ENCODE measurements at places on chromosomes 2 and 18.

- DNase-seq: no peak
These were observed 54.7 kb downstream of the SPRED2 start for GRCh38 chr2:65377556-65378192.

- peak; percentile 70 for DNase-seq
These were observed 497.6 kb upstream of the FAM98A start for GRCh38 chr2:34096562-34097171.

DNA sequence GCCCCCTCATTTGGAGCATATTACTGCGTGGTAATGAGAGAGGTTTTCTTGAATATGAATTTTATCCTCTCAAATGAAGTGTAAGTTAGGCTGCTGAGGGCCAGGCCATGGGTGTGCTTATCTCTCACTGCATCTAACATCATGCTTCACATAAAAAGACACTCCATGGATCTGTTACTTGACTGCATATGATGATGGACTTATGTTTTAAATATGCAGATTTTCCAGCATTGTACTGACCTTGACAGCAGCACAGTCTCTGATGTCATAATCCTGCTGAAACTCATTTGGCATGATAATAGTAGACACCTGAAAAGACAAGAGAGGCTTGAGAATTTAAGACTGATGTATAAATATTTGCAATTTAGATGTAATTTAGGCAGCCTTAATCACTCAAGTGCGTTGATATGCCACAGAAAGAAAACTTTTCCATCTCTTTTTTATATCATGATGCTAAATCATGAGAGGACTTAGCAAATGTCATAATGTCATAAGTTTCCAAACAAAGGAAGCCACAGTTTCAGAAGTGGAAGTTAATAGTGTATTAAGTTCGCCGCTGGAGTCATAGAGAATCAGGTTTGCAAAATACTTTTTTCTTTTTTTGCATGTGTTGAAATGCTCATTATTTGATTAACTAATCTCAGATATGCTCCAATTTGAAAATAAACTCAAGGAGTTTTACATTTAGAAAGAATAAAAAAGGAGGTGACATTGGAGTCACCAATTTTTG is 62.7 kb upstream of the CD302 start:
- DNase-seq: no peak

- DNase-seq: no peak
These were observed 673.5 kb downstream of the IRS1 start for GRCh38 chr2:226126104-226126503.

GRCh38 chr2:153595939-153596338 is 117.4 kb upstream of the RPRM start:
- DNase-seq: no peak

DNA sequence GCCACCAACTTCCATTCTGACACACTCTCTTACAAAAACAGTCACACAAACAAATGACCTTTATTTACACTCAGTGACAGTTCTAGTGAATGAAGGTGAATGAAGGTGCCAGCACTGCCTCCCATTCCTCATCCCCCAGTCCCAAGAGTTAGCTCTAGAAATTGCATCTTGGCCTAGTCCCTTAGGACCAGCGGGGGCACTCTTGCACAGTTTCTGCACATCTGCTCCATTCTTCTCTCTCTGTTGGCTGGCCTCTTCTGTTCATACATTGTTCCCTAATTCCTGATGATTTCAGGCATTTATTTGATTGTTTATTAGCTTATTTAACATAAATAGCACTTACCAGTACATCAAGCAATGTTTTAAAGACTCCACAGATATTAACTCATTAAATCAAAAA is 30.9 kb downstream of the GAREM1 start:
- DNase-seq: no peak

DNA sequence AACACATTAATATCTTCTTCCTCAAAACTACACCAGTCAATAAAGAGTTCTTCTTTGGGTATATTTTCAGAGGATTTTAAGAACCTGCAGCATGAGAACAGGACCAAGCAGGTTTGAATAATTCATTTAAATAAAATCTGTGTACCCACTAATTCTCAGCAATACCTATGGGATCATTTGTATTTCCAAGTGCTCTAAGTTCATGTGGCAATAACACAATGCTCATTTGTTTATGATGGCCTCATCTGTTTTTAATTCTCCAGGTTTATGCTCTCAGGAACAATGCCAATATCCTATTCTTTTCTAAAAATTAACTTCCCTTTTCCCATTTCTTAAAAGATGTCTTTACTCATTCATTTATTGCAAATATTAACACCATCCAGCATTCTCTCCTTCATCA is 264.7 kb downstream of the METTL4 start:
- DNase-seq: no peak

DNA sequence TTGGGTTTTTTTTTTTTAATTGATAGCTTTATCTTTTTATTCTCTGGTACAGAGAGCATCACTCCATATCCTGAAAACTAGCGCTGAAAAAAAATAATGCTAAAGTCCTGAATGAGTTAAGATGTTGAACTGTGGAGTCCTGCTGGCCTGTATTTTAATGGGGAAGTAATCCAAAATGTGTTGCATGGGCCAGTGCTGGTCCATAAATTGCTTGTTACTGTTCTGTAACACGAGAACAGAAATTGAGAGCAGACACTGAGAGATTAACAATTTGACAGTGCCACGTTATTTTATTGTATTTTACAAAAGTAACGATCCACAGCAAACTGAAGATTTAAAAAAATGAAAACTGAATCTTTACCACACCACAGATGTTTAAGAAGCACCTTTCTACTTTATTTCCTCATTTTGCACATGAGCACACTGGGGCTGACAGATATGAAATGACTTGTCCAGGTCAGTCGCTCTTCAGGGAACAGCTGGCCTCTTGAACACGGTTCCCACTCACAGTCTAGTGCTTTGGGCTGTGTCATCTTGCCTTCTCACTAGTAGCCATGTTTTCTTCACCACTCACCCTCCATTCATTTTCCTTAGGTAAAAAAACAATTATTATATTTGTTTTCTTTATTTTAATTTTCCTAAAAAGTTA is 35.3 kb downstream of the ZCCHC2 start:
- DNase-seq: no peak

DNA sequence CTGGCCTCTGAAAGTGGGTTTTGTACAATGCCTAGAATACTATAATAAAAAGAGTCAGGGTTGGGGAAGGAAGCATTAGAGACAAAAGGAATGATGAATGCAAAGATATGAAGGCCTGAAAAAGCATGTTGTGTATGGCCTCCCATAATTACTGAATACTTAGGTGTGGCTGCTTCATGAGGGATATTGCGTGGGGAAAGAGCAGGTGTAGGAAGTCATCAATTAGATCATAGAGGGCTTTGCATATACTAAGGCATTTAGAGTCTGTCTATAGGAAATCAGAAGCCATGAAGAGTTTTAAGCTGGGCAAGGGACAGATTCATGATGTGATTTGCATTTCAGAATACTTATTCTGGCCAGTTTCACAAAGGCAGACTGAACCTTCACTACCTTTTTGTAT is 48.2 kb downstream of the NCOA1 start:
- DNase-seq: no peak

GRCh38 chr2:778731-779350 is 101.6 kb upstream of the TMEM18 start:
- DNase-seq: no peak

GRCh38 chr2:8121826-8122513 is 559.9 kb upstream of the ID2 start:
- DNase-seq: no peak

DNA sequence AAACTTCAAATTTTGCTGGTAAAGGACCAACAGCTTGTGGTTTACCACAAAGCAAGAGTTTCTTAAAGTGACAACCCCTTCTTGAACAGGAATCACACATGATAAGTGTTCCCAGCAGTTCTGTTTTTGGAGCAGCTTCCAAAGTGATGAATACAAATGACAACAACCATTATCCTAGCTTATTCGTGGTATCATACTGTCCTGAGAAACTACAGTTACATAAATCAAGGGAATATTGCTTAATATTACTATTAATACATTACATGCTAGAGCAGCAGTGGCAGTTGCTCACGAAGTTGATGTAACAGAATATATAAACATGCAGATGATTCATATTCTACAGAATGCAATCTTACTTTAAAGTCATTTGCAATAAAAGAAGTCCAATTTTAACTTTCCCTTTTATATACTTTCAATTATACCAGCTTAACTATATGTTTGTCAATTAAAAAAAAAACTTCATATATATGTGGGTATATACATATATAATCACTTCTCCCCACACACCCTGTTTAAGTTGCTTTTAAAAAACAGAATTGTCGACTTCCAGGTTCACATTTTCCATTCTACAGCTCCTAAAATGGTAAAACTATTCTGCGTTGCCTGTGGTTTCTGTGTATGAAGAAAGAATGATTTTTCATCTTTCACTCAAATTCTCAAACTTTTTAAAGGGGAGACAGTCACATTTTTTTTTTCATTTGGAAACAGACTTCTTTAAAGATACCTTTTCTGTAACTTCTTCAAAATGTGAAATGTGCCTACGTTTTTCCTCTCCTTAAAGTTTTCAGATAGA is 713.6 kb downstream of the TDRD15 start:
- DNase-seq: no peak

GRCh38 chr2:30155202-30155601 is 8.4 kb downstream of the YPEL5 start:
- no peak for DNase-seq

- DNase-seq: no peak
These were observed 7.2 kb downstream of the SLC30A3 start for GRCh38 chr2:27255660-27256059.

DNA sequence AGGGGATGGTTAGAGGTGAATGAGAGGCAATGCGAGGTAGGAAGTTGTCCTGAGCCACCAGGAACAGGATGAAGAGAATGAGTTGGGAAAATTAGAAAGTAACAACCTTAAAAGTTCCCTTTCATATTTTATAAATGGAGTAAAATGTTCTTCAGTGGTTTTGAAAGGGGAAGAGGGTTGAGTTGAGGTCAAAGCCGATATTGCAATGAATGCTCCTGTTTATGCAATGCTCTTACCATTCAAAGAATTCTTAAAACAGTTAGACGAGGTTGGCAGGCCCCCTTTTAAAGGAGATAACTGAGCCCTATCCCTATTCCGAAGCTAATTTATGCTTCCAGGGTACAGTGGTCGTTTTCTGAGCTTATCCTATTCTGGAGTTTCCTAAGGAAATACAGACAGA is 2110.3 kb upstream of the CELF4 start:
- DNase-seq: no peak

GRCh38 chr18:6017171-6017570 is 121.8 kb upstream of the TMEM200C start:
- DNase-seq: no peak

- no peak for DNase-seq
These were observed 1.7 kb downstream of the STAM2 start for GRCh38 chr2:152173831-152174230.

GRCh38 chr2:231084565-231084964 is 27.9 kb downstream of the PSMD1 start:
- DNase-seq: no peak

GRCh38 chr18:75554176-75554575 is 126.7 kb upstream of the SMIM21 start:
- DNase-seq: no peak

DNA sequence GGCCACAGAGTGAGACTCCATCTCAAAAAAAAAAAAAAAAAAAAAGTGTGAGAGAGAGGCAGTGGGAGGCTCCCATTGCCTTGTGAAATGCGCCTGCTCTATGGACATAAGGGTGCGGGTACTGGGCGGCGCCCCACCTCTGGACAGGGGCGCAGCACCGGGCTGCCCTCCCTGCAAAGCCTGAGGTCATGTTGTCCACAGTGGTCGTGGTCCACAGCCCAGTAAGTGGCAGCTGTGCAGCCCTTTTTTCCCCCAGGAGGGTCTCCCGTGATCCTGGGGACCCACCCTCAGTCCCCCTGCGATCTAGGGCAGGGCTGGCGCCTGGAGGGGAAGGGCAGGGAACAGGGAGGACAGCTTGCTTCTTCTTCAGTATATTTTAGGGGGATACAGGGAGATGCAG is 37.8 kb downstream of the LPIN1 start:
- no peak for DNase-seq

DNA sequence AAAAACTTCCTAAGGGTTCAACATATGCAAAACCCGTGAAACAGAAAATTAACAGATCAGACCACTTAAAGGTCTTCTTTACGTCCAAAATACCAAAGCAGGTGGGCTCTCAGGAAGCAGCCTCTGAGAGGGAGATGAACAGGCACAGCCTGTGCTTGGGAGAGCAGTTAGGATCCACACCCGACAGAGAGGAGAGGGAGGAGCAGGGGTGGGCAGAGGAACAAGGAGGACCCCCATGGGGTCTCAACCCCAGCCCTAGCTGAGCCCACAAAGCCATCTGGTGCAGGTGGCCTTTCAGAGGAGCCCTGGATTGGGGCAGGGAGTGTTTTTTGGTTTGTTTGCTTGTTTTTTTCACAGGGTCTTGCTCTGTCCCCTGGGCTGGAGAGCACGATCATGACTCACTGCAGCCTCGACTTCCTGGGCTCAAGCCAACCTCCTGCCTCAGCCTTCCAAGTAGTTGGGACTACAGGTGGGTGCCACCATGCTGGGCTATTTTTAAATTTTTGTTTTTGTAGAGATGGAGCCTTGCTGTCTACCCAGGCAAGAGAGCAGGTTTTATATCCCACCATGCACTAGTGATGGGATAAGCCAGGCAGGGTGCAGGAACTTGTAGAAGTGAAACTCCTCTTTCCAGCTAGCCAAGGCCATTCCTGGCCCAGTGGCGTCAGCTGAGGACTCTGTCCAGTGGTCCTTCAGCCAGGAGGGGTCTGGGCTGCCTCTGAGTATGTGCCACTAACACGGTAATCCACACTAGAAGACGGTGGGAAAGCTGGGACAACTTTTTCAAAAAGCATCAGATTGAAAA is 154.1 kb upstream of the HDAC4 start:
- DNase-seq: no peak
